Activated CD8-positive, alpha-beta memory T cell treated with anti-CD3 and anti-CD28 coated beads for 1 hour (primary cell): ENCODE measurements at places on chromosomes 1 and 21.

GRCh38 chr21:45421071-45421845, 16.3 kb downstream of the COL18A1 start:
- no peak for DNase-seq

- DNase-seq, result no peak
These were observed 53.9 kb downstream of the CASQ2 start for GRCh38 chr1:115714572-115715141.

DNA sequence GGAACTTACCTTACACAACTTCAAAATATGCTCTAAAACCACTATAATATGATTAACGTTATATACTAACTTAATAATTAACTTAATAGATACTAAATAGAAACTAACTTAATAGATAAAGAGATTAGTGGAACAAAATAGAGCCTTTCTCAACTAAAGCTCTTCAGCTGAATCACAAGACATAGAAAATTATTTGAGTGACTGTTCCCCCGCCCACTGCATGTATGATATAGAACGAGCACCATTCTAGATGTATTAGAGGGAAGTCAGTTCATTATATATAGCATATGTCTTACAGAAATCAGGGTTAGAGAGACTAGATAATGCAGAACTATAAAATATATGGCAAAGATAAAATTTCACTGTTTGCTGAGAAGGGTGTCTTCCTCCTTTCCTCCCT, 16.3 kb downstream of the LYPLAL1 start:
- no peak for DNase-seq

GRCh38 chr1:164841702-164842465, 282.9 kb downstream of the PBX1 start:
- no peak for DNase-seq

DNA sequence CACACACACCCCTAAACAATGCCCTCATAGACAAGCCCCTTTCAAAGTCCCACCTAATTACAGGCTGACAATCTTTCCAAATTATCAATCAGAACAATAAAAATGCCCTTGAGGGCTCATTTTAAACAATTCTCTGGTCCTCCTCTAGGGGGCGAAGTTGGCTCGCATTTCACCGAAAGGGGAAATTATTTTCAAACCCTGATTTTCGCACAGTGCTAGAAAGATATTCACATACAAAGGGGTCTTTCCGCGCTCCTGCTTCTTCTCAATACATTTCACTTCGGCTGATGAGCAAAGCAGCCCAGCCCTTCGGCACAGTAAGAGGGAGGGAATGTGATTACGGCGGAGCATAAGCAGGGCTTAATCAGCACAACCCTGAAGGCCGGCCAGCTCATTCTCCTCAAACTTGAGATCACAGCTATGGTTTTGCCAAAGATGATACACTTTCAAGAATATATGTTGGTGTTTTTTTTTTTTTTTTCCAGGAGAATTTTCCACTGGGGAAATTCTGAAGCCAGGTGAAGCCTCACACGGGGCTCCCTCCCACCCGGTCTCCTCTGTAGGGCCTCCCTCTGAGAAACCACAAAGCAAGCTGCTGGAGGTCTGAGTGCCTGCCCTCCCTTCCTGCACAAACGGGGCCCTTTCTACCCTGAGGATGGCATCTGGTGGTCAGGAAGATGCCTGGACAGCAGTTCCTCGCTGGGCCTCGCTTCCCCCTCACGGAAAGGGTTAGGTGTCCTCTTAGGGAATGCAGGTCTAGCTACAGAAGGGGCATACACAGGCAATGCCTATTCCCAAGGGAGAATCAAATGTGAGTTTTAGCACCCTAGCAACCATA, 66.9 kb downstream of the GNG12 start:
- no peak for DNase-seq

- DNase-seq, result peak; percentile 49
These were observed 148.6 kb downstream of the PPIAL4G start for GRCh38 chr1:148334339-148335130.

DNA sequence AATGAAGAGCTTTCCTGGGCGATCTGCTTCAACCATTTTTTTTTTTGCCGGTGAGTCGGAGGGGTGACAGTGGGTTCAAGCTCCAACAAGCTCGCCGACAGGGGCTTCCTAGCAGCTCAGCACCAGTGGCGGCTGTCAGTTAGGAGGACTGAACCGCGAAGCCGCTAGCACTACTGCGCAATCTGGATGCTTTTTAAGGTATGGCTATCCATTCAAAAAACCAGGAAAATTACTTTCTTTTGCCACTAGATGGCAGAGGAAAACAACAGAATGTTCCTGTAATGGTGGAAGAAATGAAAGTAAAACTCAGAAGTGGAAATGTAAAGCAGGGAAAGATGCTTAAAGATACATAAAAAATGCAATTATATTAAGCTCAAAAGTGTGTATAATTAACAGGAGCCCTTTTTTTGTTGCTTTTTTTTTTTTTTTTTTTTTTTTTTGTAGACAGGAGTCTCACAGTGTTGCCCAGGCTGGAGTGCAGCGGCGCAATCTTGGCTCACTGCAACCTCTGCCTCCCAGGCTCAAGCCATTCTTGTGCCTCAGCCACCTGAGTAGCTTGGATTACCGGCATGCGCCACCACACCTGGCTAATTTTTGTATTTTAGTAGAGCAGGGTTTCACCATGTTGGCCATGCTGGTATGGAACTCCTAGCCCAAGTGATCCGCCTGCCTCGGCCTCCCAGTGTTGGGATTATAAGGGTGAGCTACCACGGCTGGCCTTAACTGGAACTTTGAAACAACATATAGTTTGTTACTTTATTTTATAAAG, 8.5 kb downstream of the KYAT3 start:
- no peak for DNase-seq

DNA sequence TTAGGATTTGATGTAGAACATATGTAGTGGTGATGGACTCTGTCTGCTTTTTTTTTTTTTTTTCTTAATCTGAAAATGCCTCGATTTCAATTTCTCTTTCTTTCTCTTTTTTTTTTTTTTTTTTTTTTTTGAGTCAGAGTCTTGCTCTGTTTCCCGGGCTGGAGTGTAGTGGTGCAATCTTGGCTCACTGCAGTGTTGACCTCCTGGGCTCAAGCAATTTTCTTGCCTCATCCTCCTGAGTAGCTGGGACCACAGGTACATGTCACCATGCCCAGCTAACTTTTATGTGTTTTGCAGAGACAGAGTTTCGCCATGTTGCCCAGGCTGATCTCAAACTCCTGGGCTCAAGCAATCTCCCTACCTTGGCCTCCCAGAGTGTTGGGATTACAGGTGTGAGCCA, 17.4 kb downstream of the MAST2 start:
- DNase-seq, result no peak

DNA sequence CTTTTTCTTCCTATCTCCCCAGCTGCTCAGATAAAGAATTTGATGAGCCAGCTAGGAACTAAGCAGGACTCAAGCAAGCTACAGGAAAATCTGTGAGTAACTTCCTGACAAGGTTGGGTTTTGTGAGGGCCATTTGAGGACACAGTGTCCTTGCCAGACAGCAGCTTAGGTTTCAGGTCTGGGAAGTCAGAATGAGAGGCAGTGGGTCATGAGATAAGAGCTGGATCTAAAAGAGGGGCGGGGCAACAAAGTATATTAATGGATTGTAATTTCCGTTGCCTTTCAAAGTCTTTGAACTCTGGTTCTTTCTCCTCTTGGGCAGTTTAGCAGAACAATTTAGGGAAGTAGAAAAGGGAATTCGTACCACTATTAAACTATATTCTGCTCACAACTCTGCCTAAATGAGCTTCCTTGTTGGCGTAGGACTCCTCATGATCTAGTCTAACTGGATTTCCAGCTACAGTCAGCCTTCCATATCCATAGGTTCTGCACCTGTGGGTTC, 16.6 kb downstream of the STX12 start:
- no peak for DNase-seq
